Stimulated activated CD8-positive, alpha-beta memory T cell treated with anti-CD3 and anti-CD28 coated beads, Interleukin-7, amount 100 ng/mL, for 24 hours (primary cell): ENCODE measurements at places on chromosomes 16 and 17.
A peak's percentile ranks its signal among the peaks of the same experiment; 100 is the strongest.

GRCh38 chr17:43760254-43760852 is 1.8 kb upstream of the SOST start:
- peak; percentile 87 for DNase-seq

DNA sequence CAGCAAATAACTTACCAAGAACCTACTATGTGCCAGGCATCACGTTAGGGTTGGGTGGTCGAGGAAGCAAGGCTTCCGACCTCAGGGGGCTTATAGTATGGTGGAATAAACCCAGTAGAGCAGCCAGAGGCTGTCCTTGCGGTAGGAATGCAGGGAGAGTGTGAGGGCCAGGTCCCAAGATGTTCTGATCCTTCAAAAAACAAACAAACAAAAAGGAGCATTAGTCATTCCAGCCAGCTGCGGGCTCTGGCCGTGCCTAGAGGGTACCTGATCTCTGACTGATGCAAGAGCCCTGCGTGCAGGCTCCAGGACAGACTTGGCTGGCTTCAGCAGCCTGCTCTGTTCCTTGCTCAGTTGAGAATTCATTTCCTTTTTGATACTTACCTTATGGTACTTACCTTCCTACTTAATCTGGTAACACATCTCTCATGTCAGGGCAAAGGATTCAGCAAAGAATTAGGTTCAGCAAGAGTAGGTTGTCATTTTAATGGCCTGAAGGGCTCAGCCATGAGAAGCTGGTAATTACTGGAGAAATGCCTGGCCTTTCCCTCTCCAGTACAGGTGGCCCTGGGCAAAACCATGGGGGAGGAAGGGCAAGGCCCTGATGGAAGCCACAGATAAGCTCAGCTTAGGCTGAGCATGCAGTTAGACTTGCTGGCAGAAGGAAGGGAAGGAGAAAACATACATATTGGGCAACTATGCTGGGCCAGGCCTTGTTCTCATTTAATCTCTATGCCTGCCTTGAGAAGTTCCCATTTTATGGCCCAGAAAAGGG is 18.4 kb downstream of the CYB5D2 start:
- DNase-seq, result no peak

GRCh38 chr16:19232988-19233387 is 52.5 kb upstream of the CLEC19A start:
- DNase-seq, result no peak

- no peak for DNase-seq
These were observed 341.0 kb upstream of the TNRC6C start for GRCh38 chr17:77617516-77617915.

DNA sequence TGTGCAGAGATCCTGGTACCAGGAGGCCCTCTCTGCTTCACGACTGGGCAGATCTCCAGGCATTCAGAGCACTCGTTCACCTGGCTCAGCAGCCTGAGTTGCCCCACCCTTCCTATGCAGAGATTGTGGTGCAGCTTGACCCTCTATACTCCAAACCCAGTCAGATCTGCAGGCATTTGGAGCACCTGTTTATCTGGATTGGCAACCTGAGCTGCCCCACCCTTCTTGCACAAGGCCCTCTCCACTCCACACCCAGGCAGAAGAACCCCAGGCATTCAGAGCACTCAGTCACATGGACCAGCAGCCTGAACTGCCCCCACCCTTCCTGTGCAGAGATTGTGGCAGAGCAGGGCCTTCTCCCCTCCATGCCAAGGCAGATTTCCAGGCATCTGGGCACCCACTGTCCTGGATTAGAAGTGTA is 88.4 kb upstream of the CDH5 start:
- no peak for DNase-seq

- peak; percentile 24 for DNase-seq
These were observed 9.6 kb downstream of the LLGL2 start for GRCh38 chr17:75535119-75535537.

- DNase-seq, result no peak
These were observed 2.3 kb upstream of the CBX2 start for GRCh38 chr17:79775632-79776031.

DNA sequence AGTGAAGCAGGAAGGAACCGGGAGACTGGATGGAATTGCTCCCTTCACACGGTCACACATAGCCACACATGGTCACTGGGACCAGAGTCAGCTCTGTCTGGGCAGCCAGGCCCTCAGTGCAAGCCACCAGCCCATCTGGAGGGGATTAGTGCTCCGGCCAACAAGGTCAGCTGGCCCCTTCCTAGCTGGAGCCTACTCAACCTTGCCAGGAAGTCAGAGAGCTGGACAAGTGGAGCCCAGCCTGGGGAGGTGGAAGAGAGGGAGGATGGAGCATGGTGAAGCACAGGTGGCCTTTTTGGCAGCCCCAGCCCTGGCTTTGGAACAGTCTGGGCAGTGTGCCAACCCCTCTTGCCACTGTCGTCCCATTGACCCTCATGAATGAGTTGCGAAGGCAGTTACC is 3.7 kb upstream of the CACNA1G start:
- no peak for DNase-seq

DNA sequence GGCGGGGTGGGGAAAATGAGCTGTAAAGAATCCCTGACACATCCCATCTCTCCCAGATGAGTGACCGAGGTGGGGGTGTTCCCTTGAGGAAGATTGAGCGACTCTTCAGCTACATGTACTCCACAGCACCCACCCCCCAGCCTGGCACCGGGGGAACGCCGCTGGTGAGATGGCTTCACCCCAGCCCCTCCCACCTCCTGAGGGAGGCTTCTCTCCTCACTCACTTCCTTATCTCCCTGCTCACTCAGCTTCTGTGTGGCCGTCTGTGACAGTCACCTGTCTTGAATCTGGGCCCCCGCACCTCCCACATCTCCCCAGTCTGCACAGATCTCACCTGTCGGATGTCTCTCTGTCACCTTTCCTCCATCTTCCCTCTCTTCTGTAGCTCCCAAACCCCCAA is 13.4 kb downstream of the PDK2 start:
- DNase-seq, result no peak

GRCh38 chr17:17812211-17813054 is 24.4 kb downstream of the SREBF1 start:
- DNase-seq, result peak; percentile 56

DNA sequence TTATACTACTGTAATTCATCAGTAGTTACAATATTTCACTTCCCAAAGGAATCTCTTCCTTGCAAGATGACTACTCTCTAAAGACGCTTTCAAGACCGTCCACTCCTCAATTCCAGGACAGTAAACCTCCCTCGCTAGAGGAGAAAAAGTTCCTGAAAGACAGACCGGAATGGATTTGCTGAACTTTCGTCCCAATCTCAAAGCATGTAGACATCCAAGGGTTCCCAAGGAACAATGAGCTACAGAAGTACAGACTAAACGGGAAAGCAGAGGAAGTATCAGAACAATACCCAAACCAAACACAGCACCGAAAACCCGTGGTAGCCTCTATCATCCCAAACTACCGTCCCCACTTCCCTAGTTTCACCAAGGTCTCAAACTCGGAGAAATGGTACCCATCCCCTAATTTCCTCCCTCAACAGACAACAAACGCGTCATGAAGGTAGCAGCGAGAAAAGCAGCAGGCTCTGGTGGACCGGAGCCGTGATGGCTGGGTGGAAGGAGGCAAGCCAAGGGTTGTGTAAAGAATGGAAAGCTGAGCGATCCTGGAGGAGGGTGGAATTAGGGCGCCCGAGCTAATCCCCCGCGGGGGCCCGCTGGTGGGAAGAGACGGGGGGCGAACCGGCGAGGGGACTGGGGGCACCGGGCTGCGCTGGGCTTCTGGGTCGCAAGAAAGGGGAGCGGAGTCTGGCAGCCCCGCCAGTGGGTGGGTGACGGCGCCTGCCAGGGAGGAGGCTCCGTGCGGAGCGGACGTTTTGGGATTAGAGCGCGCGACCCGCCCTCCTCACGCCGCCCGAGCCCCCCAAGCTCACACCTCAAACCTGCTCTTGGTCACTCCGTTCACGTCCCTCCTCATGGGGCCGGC is 647 bp downstream of the FBXL20 start:
- DNase-seq, result no peak

- no peak for DNase-seq
These were observed 694 bp upstream of the MLST8 start for GRCh38 chr16:2204416-2205103.

- DNase-seq, result no peak
These were observed 14.8 kb upstream of the CETP start for GRCh38 chr16:56946767-56947603.

GRCh38 chr17:46952115-46952514 is 26.9 kb downstream of the RPRML start:
- no peak for DNase-seq

DNA sequence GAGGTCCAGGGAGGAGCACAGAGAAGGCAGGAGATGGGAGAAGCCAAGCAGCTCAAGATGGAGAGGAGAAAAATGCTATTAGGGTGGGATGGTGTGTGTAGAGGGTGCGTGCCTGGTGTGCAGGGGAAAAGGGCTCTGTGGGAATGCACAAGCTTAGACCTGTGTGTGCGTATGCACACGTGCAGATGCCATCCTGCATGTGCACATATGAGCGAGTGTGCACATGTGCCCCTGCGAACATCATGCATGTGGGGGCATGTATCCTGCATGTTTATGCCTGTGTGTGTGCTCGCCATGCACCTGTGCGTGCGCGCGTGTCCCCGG is 438 bp upstream of the KCNJ12 start:
- no peak for DNase-seq

DNA sequence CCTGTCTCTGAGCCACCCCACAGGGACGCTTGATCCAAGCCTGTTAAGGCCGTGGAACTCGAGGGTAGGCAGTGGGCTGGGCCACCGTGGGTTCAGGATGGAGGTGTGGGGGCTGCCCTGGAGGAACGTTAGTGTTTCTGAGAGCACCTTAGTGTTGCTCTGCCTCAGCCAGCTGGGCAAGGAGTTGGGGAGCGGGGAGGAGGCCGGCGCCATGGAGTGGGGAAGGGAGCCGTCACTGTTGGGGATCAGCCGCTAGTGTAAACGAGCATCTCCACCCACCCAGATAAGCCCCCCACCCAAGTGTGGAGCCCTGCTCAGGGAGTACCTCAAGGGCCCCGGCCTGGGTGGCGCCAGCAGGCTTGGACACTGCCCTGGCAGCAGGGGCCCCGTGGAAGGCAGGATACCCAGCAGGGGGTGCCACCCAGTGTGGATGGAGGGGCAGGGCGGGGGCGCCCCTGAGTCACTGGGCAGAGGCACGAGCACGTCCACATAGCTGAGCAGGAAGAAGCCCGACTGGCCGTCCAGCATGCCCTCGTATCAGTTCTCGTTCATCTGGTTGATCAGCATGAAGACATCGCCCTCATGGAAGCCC is 98.6 kb downstream of the KPNA2 start:
- DNase-seq, result no peak

DNA sequence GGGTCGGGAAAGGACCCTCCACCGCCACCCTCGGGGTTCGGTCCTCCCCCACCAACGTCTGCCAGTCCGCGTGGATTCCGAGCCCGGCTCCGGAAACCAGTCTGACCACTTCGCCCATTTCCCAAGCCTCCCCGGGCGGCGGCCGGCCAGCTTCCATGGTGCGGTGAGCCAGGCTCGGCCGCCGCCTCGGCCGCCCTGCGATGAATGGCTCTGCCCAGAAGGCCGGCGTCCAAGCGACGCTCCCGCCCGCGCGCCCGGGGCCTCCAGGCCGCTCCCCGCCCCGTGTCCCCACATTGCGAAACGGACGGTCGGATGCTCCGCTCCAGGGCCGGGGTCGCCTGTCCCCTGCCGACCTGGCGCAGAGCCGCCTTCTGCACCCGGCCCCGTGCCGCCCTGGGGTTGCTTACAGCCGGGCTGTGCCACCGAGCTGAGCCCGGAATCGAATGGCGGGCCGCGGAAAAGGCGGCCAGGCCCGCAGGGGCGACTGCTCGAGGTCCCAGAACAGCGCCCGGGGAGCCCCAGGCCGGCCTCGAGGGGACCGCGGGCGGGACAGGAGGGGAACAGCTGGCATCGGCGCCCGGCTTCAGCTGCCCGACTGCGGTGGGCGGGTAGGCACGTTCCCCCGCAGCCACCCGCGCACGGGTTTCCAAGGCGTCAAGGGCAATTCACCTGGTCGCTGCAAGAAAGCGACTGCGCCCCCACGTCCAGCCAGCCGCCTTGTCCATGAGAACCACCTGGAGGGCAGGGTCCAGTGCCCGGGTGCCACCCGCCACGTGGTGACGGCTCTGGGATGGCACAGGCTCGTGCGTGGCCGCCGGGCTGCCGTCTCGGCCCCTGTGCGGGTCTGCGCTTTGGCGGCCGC is 18.3 kb upstream of the CBX8 start:
- DNase-seq, result no peak

GRCh38 chr17:76005263-76006149 is 4.9 kb downstream of the CDK3 start:
- DNase-seq, result peak; percentile 77

GRCh38 chr17:44338702-44339101 is 6.4 kb upstream of the GRN start:
- no peak for DNase-seq

GRCh38 chr16:77449208-77449607 is 14.4 kb upstream of the ADAMTS18 start:
- DNase-seq, result no peak

GRCh38 chr16:79532785-79533184 is 67.8 kb downstream of the MAF start:
- no peak for DNase-seq

DNA sequence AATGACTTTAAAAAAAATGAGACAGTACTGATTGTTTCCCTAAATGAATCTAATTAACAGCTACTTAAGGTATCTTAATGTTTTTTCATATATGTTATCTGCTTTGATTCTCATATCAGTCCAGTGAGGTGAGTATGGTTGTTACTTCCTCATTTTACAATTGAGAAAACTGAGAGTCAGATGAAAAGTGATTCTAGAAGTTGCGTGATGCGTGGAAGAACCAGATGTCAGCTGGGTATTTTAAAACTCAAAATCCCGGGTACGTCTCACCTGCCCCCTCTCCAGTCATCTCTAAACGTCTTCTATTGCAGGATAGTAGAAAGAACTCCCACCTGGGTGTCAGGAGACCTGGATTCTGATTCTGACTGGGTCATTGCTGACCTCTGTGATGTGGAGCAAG is 89.2 kb downstream of the MAP2K6 start:
- DNase-seq, result no peak

- no peak for DNase-seq
These were observed 17.7 kb downstream of the KNOP1 start for GRCh38 chr16:19700319-19700781.

- DNase-seq, result no peak
These were observed 1.4 kb downstream of the HAGHL start for GRCh38 chr16:728131-728889.

DNA sequence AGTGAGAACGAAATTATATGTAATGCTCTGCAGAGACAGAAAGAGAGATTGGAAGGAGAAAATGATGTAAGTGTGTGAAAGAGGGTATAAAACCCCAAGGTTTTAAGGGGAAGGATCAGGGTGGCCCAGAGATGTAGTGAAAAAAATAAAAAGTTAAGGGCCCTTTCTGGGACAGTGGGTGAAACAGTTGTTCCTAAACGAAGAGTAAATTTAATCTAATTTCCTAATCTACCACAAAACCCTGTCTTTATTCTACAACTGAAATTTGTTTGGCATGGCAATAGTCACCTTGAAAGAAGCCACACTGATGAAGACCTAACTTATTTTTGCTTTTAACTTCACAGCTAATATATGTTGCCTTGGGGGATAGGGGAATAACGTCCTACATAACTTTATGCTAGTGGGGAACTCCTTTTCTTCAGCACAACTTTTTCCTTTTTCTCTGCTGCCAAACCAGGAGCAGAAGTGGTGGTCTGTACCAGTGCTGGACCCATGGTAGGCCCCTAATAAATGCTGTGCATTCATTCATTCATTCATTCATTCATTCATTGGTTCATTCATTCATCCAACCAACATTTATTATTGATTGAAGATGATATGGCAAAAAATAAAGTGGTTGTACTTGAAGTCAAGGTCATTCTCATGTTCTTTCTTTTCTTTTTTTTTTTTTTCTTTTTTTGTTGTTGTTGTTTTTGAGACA is 25.4 kb downstream of the CALCOCO2 start:
- DNase-seq, result no peak

GRCh38 chr16:1997494-1998359 is 8.0 kb downstream of the SYNGR3 start:
- DNase-seq, result no peak
